Foreskin melanocyte (primary cell): ENCODE measurements at places on chromosomes 1 and 21.

GRCh38 chr1:50993645-50994044, 23.6 kb downstream of the CDKN2C start:
- no peak for DNase-seq

DNA sequence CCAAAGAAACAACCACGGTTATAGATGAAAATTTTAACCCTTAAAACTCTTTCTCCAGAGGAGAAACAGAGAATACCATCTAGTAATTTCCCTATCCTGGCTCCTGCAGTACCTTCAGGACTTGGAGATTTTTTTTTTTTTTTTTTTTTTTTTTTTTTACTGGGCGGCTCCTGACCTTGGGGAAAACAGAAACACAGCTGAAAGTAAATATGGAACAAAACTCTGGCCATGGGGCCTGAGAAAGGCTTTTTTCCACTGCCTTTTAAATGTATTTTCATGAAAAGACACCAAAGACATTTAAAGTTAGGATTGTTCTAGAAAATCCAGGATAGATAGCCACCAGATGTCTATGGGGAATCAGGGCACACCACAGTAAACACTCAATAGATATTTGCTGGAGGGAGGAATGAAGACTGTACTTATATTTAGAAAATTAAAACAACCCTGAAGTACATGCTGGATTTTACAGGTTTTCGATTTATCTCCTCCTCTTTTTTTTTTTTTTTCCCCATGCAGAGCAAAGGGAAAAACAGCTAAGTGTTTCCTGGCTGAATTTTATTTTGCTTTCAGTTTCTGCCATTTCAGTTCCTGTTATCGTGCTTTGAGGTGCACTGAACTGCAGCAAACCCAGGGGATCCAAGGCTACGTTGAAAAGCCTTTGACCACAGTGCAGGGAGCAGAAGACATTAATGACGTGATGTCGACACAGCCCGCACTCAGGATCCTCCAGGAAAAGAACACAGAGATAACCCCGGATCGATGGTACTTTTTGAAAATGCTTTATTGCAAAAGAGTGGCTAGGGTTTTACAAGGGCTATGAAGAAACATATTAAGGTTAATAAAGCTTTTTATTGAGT, 35.7 kb upstream of the CNN3 start:
- DNase-seq = no peak

GRCh38 chr1:189693140-189693539, 784.5 kb downstream of the BRINP3 start:
- DNase-seq = no peak

GRCh38 chr1:23470282-23471070, 13.5 kb downstream of the ASAP3 start:
- no peak for DNase-seq
